ENCODE measurements at places on chromosomes 13 and 19.

DNA sequence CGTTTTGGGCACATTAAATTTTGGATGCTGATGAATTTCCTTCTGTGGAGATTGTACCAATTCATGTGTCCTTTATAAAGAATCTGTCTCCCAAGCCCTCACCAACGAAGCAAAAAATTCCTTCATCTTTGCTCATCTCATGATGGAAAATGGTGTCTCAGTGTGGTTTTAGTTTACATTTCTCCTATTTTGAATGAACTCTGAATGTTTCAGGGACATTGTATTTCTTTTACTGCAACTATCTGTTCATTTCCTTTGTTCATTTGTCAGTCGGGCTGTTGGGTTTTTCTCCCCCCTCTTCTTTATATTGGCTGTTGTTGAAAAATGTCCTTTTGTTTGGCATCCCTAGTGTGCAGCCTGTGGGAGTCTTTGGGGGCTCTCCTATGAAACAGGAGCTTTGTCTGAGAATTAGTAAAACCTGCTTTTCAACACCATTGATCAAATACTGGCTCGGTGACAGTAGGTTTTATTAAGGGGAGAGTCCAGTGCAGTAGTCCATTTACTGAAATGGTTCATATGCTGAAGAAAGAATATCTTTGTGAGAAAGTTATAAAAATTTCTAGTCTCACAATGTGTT, 91.3 kb upstream of the C1QTNF9B start:
- H3K4me1 ChIP-seq, result peaks cover 7% of the 10 kb centered on the region
- no peaks in the 10 kb centered on the region for H3K36me3 ChIP-seq
- no peak overlapping the region for H3K27ac ChIP-seq
- peaks cover 11% of the 10 kb centered on the region for H3K27me3 ChIP-seq
- H3K4me3 ChIP-seq, result no peak overlapping the region

GRCh38 chr13:74747186-74747955, 613.2 kb upstream of the KLF12 start:
- no peak overlapping the region for H3K27ac ChIP-seq
- no peaks in the 10 kb centered on the region for H3K27me3 ChIP-seq
- H3K4me3 ChIP-seq, result no peak overlapping the region
- no peak for DNase-seq

DNA sequence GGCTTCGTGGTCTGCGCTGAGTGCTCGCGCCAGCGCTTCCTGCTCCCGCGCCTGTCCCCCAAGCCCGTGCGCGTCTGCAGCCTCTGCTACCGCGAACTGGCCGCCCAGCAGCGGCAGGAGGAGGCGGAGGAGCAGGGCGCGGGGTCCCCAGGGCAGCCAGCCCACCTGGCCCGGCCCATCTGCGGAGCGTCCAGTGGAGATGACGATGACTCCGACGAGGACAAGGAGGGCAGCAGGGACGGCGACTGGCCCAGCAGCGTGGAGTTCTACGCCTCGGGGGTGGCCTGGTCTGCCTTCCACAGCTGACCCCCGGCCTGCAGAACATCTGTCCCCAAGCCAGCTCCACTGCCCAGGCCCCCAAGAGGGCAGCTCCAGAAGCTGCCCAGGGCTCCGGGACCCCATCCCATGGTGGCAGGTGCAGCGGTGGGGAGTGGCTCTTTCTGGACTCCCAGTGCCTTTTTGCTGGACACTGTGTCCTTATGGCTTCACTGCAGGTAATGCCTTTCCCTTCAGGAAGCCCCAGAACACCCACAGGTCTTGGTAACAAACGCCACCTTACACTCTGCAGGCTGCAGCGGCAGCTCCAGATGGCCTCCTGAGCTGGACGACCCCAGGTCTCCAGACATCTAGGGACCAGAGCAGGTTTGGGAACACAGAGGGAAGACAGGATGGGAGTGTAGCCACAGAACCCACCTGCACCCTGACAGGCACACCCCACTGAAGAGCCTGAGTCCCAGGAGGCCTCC, 9.3 kb downstream of the PLEKHF1 start:
- peaks cover 73% of the 10 kb centered on the region for H3K4me1 ChIP-seq
- H3K4me3 ChIP-seq, result no peak overlapping the region
- H3K27me3 ChIP-seq, result no peaks in the 10 kb centered on the region
- no peak for DNase-seq
- H3K36me3 ChIP-seq, result peaks cover 8% of the 10 kb centered on the region
- no peak overlapping the region for H3K27ac ChIP-seq

DNA sequence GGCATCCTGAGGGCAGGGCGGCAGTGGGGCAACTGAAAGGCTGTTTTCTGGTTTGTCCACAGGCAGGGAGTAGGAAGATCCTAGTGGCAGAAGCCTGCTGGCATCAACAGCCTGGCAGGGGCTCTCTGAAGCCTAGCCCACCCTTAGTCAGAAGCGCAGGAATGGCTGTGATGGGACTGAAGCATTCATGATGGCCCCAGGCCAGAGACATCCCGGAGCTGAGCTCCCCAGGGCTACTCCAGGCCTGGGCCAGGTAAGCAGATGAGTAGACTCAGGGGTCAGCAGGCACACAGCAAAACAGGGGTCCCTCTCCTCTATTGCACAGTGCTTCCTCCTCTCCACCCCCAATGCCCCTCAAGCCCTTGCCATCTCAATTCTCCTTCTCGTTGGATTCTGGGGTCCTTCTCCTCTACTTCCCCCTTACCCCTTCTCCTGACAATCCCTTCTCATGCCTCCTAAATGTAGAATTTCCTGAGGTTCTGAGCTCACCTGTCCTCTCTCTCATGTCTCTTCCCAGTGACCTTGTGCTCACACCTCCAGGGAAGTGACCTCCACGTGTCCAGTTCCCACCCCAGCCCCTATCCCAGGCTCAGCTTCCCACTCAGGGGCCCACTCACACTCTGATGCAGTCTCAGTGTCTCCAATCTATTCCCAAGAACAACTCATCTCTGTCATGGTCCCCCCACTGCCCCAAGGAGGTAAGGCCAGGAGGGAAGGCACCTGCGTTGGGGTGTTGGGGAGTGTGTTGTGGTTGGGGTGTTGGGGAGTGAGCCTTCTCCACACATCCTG, 158.7 kb upstream of the ZNF507 start:
- peaks cover 30% of the 10 kb centered on the region for H3K27me3 ChIP-seq
- H3K36me3 ChIP-seq, result no peaks in the 10 kb centered on the region
- no peak for DNase-seq
- H3K27ac ChIP-seq, result no peak overlapping the region

DNA sequence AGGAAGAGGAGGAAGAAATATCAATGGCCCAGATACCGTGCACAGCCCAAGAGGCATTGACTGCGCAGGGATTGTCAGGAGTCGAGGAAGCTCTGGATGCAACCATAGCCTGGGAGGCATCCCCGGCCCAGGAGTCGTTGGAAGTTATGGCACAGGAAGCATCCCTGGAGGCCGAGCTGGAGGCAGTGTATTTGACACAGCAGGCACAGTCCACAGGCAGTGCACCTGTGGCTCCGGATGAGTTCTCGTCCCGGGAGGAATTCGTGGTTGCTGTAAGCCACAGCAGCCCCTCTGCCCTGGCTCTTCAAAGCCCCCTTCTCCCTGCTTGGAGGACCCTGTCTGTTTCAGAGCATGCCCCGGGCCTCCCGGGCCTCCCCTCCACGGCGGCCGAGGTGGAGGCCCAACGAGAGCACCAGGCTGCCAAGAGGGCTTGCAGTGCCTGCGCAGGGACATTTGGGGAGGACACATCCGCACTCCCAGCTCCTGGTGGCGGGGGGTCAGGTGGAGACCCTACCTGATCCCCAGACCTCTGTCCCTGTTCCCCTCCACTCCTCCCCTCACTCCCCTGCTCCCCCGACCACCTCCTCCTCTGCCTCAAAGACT, 36.0 kb downstream of the KEAP1 start:
- no peak for DNase-seq
- H3K27me3 ChIP-seq, result no peaks in the 10 kb centered on the region
- H3K36me3 ChIP-seq, result peaks cover 4% of the 10 kb centered on the region
- no peak overlapping the region for H3K27ac ChIP-seq
- H3K4me3 ChIP-seq, result no peak overlapping the region
- no peaks in the 10 kb centered on the region for H3K4me1 ChIP-seq

DNA sequence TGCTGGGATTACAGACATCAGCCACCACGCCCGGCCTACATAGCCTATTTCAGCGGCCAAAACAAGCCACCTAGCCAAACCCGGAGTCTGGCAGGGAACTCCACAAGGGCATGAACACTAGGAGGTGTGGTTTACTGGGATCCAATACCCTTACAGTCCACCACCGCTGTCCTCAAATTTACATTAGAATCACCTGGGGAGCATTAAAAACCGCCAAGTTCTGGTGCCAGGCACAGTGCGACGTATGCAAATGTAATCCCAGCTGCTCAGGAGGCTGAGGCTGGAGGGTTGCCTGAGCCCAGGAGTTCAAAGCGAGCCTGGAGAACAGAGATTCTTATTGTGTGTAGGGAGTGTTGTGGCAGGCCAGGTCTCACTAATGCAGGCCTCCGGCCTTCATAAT, 4.2 kb upstream of the AP1M1 start:
- no peak overlapping the region for H3K4me3 ChIP-seq
- H3K4me1 ChIP-seq, result peaks cover 14% of the 10 kb centered on the region
- H3K27ac ChIP-seq, result no peak overlapping the region
- no peaks in the 10 kb centered on the region for H3K36me3 ChIP-seq

GRCh38 chr19:39428283-39429112, 7.3 kb downstream of the RPS16 start:
- DNase-seq, result no peak
- peaks cover 6% of the 10 kb centered on the region for H3K36me3 ChIP-seq
- peaks cover 27% of the 10 kb centered on the region for H3K4me1 ChIP-seq
- no peak overlapping the region for H3K27ac ChIP-seq
- H3K27me3 ChIP-seq, result no peaks in the 10 kb centered on the region

- H3K4me1 ChIP-seq, result peaks cover 4% of the 10 kb centered on the region
- no peak overlapping the region for H3K4me3 ChIP-seq
- DNase-seq, result no peak
- H3K27me3 ChIP-seq, result no peaks in the 10 kb centered on the region
Observed at GRCh38 chr19:46381346-46381745, 32.0 kb downstream of the CCDC8 start.

- DNase-seq, result no peak
- H3K36me3 ChIP-seq, result no peaks in the 10 kb centered on the region
- H3K4me1 ChIP-seq, result no peaks in the 10 kb centered on the region
- H3K27me3 ChIP-seq, result peaks cover 19% of the 10 kb centered on the region
- no peak overlapping the region for H3K27ac ChIP-seq
Observed at GRCh38 chr19:50891253-50891625, 18.0 kb downstream of the KLK2 start.

DNA sequence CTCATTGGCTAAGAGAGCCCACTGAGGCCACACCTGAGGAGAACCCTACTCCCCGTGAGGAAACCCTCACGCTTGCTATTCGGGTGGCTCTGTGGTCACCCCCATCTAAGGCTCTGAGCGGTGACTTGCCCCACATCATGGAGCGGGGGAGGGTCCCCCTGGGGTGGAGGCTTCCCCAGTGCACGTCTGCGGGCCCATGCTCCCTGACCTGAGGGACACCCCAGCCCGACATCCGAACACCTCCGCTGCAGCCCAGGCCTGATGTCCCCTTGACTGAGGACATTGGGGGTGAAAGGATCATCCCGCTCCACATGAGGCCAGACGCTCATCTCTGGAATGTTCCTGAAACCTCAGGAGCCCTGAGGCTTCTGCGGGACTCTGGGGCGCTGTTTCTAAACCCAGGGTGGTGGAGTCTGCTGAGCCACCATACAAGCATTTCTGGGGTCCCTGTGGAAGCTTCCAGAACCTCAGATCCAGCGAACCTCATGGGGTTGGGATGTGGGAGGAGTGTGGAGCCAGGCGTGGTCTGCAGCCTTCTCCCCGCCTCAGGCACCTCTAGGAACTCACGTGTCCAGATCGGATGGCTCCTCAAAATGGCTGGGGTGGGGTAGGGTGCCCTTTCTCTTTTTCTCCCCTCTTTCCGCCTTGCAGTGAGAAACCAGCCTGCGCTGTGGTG, 19.9 kb downstream of the TMED1 start:
- H3K27ac ChIP-seq, result peak overlapping the region; percentile 99
- peaks cover 44% of the 10 kb centered on the region for H3K4me1 ChIP-seq
- no peak overlapping the region for H3K4me3 ChIP-seq
- no peaks in the 10 kb centered on the region for H3K27me3 ChIP-seq
- no peak for DNase-seq

DNA sequence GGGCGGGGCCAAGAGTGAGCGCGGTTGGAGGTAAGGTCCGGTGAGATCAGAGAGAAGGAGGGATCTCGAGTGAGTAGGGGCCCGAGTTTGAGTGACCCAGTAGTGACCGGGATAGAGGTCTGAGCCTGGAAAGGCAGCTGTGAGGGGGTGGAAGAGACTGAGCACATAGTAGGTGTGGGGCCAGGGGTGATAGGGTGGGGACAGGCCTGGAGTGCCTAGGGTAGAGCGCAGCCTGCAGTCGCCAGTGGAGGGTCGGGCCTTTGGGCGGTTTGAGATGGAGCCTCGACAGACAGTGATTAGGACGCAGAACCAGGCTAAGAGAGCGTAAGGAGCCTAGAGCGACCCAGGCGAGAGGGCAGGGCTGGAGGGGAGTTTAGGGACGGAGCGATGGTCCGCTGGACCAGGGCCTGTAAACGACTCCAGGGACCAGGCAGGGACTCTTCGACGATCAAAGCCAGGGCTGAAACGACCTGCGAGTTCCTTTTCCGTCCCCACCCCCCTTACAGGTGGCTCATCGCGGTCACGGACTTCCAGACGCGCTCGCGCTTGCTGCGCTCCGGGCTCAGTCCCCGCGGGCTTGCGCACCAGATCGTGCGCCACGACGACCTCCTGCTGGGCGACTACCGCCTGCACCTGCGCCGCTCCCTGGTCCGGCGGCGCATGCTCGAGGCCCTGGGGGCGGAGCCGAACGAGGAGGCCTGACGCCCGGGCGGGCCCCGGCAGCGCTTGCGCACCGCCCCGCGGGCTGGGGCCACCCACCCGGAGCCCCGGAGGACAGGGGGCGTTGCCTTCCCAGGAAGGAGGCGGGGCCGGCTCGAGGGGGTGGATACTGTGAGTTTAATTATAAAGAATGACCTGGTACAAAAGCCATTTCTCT, 9.4 kb downstream of the C19orf81 start:
- H3K4me1 ChIP-seq, result peaks cover 17% of the 10 kb centered on the region
- no peak for DNase-seq
- no peak overlapping the region for H3K27ac ChIP-seq
- peaks cover 19% of the 10 kb centered on the region for H3K36me3 ChIP-seq

DNA sequence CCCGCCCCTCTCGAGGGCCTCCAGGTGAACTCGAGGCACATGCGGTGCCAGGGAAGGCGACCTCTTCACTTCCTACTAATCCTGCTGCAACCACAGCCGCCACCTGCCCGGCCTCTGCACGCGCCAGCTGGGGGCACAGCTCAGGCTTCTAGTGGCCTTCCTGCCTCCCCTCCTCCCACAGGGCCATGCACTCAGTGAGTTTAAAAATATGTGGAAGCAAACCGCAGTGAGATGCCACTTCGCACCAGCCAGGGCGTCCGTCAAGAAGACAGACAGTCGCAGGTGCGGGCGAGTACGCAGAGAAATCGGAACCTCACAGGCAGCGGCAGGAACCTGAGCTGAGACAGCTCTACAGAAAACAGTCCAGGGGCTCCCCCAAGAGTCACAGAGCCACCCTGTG, 10.4 kb downstream of the LMNB2 start:
- peak overlapping the region; percentile 40 for H3K27ac ChIP-seq
- H3K36me3 ChIP-seq, result no peaks in the 10 kb centered on the region
- H3K4me3 ChIP-seq, result peak overlapping the region; percentile 56

GRCh38 chr13:96027496-96027895, 25.7 kb downstream of the UGGT2 start:
- no peaks in the 10 kb centered on the region for H3K36me3 ChIP-seq
- no peaks in the 10 kb centered on the region for H3K4me1 ChIP-seq
- no peak overlapping the region for H3K4me3 ChIP-seq
- no peak overlapping the region for H3K27ac ChIP-seq
- no peak for DNase-seq
- H3K27me3 ChIP-seq, result no peaks in the 10 kb centered on the region

GRCh38 chr19:54573330-54573872, at the start of gene LILRA2:
Gene LILRA2, plus strand, starts transcription at chr19:54573790. Its CDS starts 89 bp downstream, at chr19:54573879.
- no peak within 1 kb of the TSS for H3K27ac ChIP-seq
- H3K27me3 ChIP-seq, result peaks cover 14% of the 10 kb centered on the region
- DNase-seq, result no peak
- H3K36me3 ChIP-seq, result no peaks in the 10 kb centered on the region
